Esophagus muscularis mucosa (tissue), 4 donors: ENCODE measurements at places on chromosomes 2 and 18. TPM values are rescaled to one million over a fixed set of nuclear protein-coding genes. Genes with fewer than 3 reads are reported as not detected.

- no peak for DNase-seq
Measured at GRCh38 chr18:21684731-21685130, 19.8 kb downstream of the ABHD3 start.

The MYO3B gene
- total RNA-seq, result not detected

- DNase-seq, result no peak
Measured at GRCh38 chr2:107088156-107088555, 202.2 kb upstream of the ST6GAL2 start.

GRCh38 chr2:190781604-190782198, 98.9 kb upstream of the GLS start:
- DNase-seq, result no peak

- peak; percentile 42 for DNase-seq
Measured at GRCh38 chr2:151350579-151351195, 6.7 kb upstream of the TNFAIP6 start.

DNA sequence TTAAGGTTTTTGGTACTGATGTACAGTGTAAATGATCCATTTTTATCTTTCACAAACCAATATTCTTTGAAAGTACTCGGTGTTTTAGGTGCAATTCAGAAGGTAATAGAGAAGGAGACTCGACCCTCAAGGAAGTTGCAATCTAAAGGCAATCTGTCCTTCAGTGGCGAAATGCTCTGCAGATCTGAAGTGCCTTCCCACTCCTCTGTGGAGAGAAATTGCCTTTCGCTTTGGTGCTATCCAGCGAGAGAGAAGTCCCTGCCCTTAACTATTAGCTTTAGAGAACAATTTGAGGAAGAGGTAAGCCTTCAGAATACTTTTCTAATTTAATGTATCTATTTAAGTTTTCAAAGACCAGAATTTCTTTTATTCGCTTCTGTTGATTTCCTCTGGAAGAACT, 371.8 kb upstream of the FANCL start:
- DNase-seq, result no peak

GRCh38 chr2:218985325-218986091, 524 bp upstream of the FEV start:
- no peak for DNase-seq

DNA sequence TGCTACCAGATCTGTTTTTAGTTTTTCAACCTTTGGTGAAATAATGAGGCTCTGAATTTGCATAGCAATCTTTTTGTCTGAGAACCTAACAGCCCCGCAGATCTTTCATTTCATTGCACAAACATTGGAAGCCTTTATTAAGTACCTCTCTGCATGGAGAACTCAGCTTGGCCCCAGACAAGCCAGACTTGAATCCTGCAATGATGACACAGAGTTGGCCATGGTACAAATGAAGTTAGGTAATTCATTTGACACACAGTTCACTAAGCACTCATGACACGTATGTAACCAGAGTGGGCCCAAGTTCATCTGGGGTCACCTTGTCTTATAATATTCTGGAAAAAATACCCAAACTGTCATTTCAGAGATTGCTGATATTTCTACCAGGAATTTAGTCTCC, 439.1 kb upstream of the ID2 start:
- no peak for DNase-seq

GRCh38 chr2:176633754-176634153, 364.5 kb downstream of the MTX2 start:
- DNase-seq, result no peak

GRCh38 chr2:108236676-108237335, 3.0 kb upstream of the SULT1C3 start:
- no peak for DNase-seq

The MRPL53 gene
- 38.6 TPM for total RNA-seq

The CXCR4 gene
- total RNA-seq, result 11.8 TPM

- no peak for DNase-seq
Measured at GRCh38 chr2:105486762-105487141, 87.9 kb upstream of the FHL2 start.

GRCh38 chr2:182133195-182133891, 147.7 kb downstream of the PPP1R1C start:
- no peak for DNase-seq

- DNase-seq, result no peak
Measured at GRCh38 chr18:49177812-49178211, 227.0 kb upstream of the SMAD7 start.
